ENCODE measurements at places on chromosomes 13 and 19. TPM values are rescaled to one million over a fixed set of nuclear protein-coding genes. Genes with fewer than 3 reads are reported as not detected.

DNA sequence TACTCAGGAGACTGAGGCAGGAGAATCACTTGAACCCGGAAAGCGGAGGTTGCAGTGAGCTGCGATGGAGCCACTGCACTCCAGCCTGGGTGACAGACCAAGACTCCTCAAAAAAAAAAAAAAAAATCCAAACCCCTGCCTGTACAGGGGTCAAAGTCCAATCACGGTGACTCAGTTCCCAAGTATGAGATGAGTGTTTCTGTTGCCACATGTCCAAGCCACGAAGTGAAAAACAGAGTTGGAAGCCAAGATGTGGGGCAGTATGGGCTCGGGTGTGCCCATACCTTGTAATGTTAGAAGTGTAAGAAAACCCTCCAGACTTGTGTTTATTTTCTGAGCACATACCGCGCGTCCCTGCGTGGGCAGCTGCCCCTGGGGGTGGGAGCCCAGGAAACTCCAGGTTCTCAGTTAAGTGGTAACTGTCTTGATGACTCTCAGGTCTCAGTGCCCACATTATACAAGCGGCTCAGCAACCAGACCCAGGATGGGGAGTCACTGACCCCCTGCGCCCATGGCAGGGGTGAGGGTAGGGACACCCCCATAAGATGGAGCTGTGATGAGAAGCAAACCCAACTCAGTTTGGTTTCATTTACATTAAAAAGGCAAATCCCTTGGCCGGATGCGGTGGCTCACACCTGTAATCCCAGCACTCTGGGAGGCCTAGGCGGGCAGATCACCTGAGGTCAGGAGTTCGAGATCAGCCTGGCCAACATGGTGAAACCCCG lies 1.2 kb upstream of the GPX4 start:
- DNase-seq: peak; percentile 82

DNA sequence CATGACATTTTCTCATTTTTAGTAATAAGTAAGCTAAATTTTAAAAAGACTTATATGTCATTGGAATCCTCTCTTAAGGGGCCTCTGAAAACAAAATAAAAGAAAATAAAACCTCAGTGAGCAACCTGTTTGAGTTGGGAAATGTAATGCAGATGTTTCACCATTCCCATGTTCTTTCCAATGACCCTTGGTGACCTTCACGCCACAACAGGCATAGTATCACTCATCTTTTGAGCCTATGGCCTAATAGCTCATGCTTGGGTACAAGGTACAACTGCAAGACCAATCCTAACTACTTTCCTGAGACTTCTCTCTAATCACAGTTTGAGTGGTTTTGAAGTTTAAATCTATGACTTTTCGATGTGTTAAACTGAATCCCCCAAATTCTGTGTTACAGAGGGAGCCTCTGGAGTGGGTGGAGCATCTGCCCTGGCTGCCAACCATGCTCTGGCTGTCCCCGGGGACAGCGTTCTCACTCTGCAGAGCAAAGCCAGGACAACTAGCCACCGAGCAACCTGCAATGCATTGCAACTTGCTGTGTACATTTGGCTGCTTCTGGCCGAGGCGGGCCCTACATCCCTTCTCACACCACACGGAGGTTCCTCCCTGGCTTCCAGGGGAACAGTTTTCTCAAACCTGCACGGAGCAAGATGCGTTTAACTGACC lies 307.9 kb upstream of the MAB21L1 start:
- DNase-seq: no peak

Gene HCST
- 12.0 TPM for total RNA-seq

Gene OR7A17
- total RNA-seq: not detected

DNA sequence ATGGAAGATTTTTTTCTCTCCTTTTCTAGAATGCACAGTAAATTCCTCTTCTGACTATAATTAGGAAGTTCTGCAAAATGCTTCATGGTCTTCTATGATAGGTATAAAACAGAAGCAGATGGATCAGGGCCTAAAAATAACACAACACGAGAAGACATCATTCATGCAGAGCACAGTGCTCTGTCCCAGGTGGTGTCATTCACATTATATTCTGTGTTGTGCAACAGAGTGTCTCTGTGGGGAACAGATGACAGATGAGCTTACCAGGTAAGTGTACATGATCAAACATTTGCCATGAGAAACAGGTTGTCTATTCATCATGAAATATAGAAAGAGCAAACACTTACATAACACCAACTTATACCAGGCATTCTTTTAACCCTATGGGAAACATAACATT lies 288.3 kb downstream of the KCTD12 start:
- DNase-seq: no peak

DNA sequence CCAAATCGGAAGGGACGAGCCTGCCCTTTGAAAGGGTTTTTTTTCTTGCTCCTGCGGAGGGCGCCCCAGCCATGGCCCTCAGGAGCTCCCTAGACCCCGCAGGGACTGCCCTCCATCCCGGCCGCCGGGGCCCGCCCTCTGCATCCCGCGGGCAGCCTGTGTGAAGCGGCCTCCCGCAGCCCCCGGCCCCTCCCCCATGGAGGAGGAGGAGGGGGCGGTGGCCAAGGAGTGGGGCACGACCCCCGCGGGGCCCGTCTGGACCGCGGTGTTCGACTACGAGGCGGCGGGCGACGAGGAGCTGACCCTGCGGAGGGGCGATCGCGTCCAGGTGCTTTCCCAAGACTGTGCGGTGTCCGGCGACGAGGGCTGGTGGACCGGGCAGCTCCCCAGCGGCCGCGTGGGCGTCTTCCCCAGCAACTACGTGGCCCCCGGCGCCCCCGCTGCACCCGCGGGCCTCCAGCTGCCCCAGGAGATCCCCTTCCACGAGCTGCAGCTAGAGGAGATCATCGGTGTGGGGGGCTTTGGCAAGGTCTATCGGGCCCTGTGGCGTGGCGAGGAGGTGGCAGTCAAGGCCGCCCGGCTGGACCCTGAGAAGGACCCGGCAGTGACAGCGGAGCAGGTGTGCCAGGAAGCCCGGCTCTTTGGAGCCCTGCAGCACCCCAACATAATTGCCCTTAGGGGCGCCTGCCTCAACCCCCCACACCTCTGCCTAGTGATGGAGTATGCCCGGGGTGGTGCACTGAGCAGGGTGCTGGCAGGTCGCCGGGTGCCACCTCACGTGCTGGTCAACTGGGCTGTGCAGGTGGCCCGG lies 815 bp downstream of the MAP3K10 start:
- no peak for DNase-seq

GRCh38 chr13:91557328-91558090 lies 159.1 kb downstream of the GPC5 start:
- no peak for DNase-seq

Gene PCP2
- not detected for total RNA-seq

Gene GPC5
- not detected for total RNA-seq

Gene MBD3L3
- total RNA-seq: not detected

- no peak for DNase-seq
These were observed 56.1 kb downstream of the KDM4B start for GRCh38 chr19:5025027-5025426.

GRCh38 chr13:48431987-48432615 lies 19.2 kb upstream of the LPAR6 start:
- DNase-seq: no peak

DNA sequence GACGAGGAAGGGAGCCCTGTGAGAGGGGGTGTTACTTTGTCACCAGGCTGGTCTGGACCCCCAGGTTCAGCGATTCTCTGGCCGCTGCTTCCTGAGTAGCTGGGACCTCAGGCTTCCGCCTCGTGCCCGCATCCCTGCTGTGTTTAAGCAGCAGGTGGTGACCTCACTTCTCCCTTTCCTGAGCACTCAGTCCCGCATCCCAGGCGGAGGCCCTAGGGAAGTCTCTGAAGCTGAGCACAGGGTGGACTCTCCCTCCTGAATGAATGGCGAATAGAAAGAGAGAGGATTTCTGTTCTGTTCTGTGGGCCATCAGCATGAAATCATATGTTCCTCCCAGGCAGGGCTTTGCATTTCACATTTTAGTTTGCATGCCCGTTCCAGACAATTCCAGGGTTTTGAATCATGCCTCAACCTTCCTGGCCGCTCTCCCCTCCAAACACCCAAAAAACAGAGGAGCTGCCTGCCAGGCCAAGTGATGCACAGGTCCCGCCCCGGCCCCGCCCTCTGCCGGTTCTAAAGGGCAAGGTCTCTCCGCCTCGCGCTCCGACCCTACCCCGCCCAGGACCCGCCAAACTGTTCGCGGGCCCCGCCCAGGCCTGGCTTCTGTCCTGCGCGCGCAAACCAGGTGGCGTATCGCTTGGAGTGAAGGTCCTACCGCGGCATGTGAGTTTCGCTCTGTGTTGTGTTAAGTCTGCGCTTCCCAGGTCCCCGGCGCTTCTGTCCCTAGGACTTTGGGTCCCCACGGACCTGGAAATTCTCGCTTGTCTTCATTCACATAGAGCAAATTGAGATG lies 35.1 kb upstream of the ZNF808 start:
- DNase-seq: no peak

Gene BRSK1
- 6.9 TPM for total RNA-seq

- peak; percentile 77 for DNase-seq
These were observed 755 bp upstream of the RAB3A start for GRCh38 chr19:18204394-18205199.

Gene INSL3
- not detected for total RNA-seq

Gene PRSS57
- total RNA-seq: not detected

All from tibial nerve (tissue), 4 donors.